ENCODE measurements at places on chromosomes 4 and X.

GRCh38 chr4:100679926-100680325, 162.1 kb upstream of the EMCN start:
- DNase-seq: no peak

DNA sequence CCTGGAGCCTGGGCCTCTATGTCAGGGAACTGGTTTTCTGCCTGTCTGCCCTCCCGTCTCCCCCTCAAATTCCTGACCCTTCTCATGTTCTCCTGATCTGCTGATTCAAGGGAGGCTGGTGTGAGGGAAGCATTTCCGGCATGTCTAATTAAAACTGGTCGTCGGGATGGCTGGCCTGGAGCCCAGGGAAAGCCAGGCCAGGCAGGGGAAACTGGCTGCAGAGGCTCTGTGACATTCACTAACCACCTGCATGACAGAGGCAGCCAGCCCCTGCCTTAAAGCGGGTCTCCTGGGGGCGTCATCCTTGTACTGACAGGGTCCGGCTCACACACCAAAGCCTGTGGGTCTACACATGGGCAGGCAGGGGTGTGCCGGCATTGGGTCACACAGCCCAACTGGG, 35.2 kb downstream of the ABLIM2 start:
- DNase-seq: no peak

DNA sequence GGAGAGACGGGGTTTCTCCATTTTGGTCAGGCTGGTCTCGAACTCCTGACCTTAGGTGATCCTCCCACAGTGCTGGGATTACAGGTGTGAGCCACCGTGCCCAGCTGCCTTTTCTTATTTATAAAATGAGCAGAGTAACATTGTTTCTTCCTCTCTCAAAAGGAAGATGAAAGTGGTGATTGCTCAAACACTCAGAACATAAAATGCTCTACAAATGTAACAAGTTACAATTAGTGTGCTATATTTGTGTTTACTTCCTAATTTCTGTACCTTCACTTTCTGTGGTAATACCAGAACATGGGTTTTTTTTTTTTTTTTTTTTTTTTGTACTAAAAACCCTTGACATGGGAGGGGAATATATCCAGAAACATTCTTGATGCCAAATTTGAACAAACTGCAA, 197.9 kb downstream of the MGST2 start:
- DNase-seq: no peak

DNA sequence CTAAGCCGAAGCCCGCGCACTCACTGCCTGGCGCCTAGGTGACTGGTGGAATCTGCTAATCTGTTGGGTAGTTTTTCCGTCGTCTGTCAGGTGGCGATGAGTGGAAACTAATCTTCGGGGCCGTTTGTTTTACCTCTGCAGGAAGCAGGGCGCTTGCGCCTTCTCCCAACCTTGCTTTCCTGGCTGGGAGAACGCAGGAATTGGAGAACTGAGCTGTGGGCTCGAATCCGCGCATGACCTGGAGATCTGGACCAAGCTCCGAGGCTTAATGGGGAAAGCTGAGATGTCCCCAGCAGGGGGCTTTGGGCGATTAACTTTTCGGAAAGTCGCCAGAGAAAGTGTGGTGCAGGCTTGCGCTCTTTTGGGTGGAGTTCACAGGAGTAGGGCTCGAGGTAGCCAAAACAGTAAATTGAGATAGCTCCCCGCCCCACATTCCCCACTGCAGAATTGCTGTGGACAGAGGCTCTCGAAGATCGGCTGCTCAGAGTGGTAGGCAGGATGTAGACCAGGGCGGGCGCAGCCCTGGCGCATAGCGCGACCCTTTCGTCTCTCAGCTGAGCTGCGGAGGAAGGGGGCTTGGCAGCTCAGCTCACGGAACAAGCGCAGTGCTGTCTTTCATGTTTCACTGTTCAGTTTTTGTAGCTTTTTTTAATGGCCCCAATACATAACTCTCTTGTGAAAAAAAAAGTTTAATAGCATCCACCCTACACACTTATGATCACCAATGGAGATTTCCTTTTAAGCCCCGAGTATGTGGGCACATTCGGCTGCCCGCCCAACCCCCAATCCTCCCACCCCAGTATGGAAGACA, 2.7 kb upstream of the FGF5 start:
- DNase-seq: no peak

DNA sequence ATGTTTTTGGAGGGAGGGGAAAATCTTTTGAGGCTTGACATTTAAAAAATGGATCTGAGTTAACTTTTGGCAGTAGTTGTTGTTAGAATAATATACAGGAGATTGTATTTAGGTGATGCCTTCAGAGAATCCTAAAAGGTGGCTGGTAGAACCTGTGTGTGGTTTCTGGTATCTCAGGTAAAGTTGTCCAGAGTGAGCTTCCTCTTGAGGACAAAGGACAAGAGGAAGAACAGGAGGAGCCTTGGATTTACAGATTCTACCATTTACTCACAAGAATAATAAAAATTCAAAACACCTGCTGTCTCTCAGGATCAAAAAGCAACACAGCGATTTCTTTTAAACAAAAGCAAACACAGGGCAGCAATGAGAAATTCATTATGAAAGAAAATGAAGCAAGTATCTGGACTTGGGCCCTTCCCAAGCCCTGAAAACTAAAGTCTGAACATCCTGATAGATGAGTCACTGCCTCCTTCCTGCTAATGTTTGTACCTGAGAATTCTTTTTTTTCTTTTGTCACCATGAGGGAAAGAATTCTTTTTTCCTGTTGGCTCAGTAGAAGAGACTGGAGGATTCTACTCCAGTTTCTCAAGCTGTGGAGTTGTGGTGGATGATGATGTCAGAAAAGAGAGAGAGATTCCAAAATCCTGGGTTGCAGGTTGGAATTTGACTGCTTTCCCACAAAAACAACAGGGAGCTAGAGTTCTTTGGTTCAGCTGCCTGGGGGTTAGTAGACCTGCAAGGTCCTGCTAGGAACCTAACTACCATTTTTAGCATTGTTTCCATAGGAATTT, 31.5 kb upstream of the RAPGEF2 start:
- DNase-seq: no peak

DNA sequence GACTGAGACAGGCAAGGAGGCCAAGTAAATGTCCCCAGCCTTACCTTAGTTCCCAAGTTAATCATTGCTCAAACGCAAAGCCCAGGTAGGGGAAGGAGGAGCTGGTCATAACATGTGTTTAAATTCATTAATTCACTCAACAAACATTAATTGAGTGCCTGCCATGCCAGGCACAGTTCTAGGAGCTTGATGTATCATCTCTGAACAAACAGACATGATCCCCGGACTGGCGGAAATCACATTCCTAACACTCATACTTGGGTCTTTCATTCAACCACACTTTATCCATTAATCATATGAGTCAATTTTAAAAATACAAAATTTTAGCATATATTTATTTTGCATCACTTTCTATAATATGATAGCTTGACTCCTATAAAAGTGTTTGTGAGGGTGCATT, 335.3 kb upstream of the NOCT start:
- no peak for DNase-seq

GRCh38 chr4:38804654-38805295, at the start of gene TLR1:
TLR1 (minus strand) TSS chr4:38804791; CDS start chr4:38798831, 5,960 bp downstream.
- DNase-seq: no peak

- no peak for DNase-seq
Measured at GRCh38 chr4:136838607-136839006, 693.7 kb downstream of the PCDH18 start.

DNA sequence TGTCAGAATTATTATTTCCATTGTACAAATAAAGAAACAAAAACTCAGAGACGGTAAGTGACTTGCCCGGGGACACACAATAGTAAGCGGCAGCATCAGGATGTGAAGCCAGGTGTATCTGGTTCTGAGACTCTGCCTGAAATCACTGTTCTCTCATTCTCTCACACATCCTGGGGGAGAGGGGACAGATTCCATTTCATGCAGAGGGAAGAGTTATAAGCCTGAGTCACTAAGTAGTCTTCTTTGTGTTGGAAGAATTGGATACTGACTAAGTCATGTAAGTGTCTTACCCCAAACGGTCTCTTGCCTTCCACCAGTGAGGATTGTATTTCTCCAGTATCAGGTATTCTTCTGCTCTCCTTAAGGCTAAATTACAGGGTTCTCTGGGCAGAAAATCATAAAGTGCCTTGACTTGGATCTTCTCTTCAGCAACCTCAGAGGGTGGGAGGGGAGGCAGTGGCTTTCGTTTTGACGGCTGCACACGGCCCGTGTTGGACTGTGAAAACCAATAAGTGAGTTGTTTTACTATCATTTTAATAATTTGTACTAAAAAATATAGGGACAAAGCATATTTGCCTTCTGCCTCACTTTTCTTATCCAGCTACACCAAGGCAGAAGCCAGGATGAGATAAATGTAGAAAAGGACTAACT, 21.9 kb downstream of the TXK start:
- no peak for DNase-seq

DNA sequence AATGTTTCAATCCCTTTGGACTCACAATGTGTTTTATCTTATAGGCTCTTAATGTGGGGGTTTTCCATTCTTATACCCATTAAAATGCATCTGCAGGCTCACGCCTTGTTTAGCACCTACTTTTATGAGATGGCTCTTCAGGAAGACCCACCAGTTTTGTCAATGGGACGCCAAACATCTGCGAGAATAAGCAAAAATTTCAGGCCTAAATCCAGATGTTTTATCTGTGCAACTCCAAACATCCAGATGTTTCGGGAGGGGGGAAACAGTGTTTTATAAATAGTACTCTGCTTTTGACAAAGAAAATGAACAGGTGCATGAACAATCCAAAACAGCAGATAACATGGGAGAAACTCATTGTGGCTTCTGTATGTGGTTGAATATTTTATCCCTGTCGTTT, 342.8 kb downstream of the DHX15 start:
- DNase-seq: no peak

- DNase-seq: no peak
Measured at GRCh38 chr4:154005171-154005520, 216.3 kb upstream of the SFRP2 start.

GRCh38 chrX:109635146-109635545, 10.2 kb upstream of the KCNE5 start:
- DNase-seq: no peak

DNA sequence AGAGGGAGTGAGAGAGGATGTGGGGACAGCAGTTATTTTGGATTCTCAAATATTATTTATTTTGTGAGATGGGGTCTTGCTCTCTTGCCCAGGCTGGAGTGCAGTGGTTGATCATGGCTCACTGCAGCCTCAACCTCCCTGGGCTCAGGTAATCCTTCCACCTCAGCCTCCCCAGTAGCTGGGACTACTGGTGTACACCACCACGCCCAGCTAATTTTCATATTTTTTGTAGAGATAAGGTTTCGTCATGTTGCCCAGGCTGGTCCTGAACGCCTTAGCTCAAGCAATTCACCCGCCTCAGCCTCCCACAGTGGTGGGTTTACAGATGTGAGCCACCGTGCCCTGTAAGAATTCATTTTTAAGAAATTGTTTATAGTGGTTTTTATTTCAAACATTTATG, 61.2 kb downstream of the FHDC1 start:
- no peak for DNase-seq

DNA sequence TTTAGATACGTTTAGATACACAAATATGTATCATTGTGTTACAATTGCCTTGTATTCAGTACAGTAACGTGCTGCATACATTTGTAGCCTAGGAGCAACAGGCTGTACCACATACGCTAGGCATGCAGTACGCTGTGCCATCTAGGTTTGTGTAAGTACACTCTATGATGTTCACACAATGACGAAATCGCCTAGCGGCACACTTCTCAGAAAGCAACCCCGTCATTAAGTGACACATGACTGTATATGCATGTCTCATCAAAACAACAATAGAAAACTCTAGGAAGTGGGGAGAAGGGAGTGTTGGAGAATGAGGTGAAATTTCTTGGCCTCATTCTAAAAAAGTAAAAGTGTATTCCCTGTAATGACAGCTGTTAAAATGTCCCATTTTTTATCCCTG, 32.7 kb downstream of the CCDC149 start:
- no peak for DNase-seq

GRCh38 chr4:88382621-88383020, 4.0 kb downstream of the HERC6 start:
- DNase-seq: no peak

- no peak for DNase-seq
Measured at GRCh38 chr4:138698641-138699040, 316.9 kb upstream of the NOCT start.

GRCh38 chr4:12933760-12934221, 550.3 kb downstream of the RAB28 start:
- no peak for DNase-seq

DNA sequence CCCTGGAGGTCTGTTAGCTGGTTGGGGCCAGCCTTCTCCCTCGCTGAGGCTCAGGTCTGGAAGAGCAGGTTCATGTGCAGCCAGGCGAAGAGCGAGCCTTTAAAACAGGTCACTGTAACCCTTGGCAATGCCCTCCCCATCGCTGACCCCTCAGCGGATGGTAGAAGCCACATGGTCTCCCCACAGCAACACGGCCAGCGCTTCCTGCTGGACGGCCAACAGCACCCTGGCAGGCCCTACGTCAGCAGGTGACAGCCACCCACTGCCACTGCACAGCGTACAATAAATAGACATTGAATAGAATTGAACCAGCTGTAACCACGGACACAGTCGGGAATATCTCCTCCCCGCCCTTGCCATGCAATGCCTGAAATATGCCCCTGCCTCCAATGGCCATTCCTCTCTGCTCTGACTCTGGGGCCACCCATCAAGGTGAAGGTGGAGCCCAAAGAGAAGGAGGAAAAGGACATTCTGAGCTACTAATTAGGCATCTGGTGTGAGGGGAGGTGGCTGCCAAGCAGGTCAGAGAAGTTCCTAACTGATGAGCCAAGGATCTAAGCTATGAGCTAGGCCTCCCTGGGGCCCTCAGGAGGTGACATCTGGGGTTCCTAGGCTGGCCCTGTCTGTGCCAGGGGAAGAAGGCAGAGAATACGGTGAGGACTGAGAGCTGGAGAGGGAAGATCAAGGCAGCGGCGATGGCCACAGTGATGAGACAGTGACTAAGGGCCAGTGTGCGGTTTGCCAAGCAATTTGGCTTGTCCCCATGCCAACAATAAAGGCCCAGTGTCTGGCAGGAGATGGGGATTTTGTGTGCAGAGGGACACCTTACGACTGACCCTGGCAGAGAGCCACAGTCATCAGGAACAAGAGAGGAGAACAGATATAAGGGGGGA, 202.3 kb downstream of the BCOR start:
- DNase-seq: no peak

DNA sequence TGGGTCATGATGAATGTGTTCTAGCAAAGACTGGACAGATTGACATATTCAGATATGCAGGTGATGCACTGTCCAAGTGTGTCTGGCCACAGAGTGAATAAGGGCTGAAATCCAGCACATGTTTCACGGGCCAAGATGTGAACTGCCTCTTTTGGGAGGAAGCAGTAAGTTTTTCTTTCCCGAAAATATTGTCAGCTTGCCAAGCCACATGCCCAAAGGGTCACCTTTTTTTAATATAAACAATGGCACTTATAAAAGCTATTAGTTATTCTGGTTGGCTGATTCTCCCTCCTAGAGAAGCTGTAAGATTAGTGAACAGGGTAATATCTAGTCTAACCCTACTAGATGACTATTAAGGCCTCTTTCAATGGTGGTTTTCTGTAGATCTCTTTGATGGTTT, 1.5 kb upstream of the EDNRA start:
- DNase-seq: no peak
